WTC11 (cell line): ENCODE measurements at places on chromosomes 12 and 14. TPM values are rescaled to one million over a fixed set of nuclear protein-coding genes. Genes with fewer than 3 reads are reported as not detected.

GRCh38 chr12:105100998-105101397 is 6.5 kb upstream of the WASHC4 start:
- no peak overlapping the region for H3K4me3 ChIP-seq
- DNase-seq, result no peak
- H3K27ac ChIP-seq, result no peak overlapping the region
- peaks cover 2% of the 10 kb centered on the region; the same call in 1 of the 2 replicates for H3K27me3 ChIP-seq
- H3K4me1 ChIP-seq, result peaks cover 7% of the 10 kb centered on the region; the same call in 1 of the 2 replicates
- peaks cover 18% of the 10 kb centered on the region for H3K36me3 ChIP-seq

DNA sequence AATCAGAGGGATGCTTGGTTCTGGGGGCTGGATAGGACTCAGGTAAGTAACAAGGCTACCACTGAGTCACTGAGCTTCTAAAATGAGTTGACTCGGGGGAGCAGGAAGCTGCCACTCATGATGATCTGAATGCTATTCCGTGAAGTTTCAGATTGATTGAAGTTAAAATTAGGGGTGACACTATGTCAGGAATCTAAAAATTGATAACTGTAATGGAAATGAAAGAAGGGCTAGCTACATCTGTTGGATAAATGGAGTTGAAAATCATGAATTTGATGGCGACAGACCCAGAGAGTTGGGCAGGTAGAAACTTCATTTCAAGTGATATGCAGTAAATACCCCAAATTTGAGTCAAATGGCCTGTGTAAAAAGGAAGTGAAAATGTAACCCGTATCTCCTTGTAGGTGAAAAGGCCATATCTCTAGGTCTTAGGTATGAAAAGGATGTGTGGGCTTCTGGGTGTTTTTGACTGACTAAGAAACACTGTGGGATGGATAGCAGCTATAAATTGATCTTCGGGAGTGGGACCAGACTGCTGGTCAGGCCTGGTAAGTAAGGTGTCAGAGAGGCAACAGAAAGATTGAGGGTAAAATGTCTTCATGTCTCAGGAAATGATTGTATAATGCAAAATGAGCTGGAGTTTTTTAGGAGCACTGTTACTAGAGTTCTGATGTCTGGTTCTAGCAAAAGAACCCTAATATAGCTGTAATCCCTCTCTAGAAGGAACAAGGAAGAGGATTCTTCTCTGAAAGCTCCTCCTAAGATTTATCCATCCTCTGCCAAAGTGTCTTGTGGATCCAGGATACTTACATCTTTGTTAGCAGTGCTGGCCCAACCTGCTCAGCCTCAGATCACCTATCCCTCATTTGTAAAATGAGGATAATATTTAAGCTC is 57.3 kb downstream of the DAD1 start:
- no peak for DNase-seq
- H3K27ac ChIP-seq, result no peak overlapping the region
- H3K4me1 ChIP-seq, result no peaks in the 10 kb centered on the region
- no peak overlapping the region for H3K4me3 ChIP-seq

GRCh38 chr14:22379727-22380126 is 209.3 kb downstream of the DAD1 start:
- H3K36me3 ChIP-seq, result no peaks in the 10 kb centered on the region
- no peak overlapping the region for H3K4me3 ChIP-seq
- peaks cover 12% of the 10 kb centered on the region for H3K4me1 ChIP-seq
- no peak overlapping the region for H3K27ac ChIP-seq
- no peaks in the 10 kb centered on the region for H3K27me3 ChIP-seq

- no peak for DNase-seq
- H3K4me1 ChIP-seq, result peaks cover 42% of the 10 kb centered on the region
- no peaks in the 10 kb centered on the region for H3K27me3 ChIP-seq
- no peaks in the 10 kb centered on the region for H3K36me3 ChIP-seq
- H3K4me3 ChIP-seq, result no peak overlapping the region
These were observed 46.4 kb downstream of the KRT80 start for GRCh38 chr12:52145228-52146088.

- H3K27me3 ChIP-seq, result no peaks in the 10 kb centered on the region; the same call in 1 of the 2 replicates
- no peak overlapping the region for H3K27ac ChIP-seq
- no peak overlapping the region for H3K4me3 ChIP-seq
- no peaks in the 10 kb centered on the region for H3K36me3 ChIP-seq
These were observed 6.0 kb upstream of the PCNX1 start for GRCh38 chr14:70901269-70901668.

The SLC8A3 gene
- total RNA-seq, result 0.57 to 0.89 TPM (median 0.63 TPM) in 3 replicates

The NANOG gene
- 330 to 387 TPM (median 352 TPM) in 3 replicates for total RNA-seq

- no peaks in the 10 kb centered on the region for H3K27me3 ChIP-seq
- no peaks in the 10 kb centered on the region for H3K36me3 ChIP-seq
- H3K4me3 ChIP-seq, result no peak overlapping the region
- H3K4me1 ChIP-seq, result no peaks in the 10 kb centered on the region
These were observed 210.6 kb upstream of the ABCD2 start for GRCh38 chr12:39830171-39830570.

DNA sequence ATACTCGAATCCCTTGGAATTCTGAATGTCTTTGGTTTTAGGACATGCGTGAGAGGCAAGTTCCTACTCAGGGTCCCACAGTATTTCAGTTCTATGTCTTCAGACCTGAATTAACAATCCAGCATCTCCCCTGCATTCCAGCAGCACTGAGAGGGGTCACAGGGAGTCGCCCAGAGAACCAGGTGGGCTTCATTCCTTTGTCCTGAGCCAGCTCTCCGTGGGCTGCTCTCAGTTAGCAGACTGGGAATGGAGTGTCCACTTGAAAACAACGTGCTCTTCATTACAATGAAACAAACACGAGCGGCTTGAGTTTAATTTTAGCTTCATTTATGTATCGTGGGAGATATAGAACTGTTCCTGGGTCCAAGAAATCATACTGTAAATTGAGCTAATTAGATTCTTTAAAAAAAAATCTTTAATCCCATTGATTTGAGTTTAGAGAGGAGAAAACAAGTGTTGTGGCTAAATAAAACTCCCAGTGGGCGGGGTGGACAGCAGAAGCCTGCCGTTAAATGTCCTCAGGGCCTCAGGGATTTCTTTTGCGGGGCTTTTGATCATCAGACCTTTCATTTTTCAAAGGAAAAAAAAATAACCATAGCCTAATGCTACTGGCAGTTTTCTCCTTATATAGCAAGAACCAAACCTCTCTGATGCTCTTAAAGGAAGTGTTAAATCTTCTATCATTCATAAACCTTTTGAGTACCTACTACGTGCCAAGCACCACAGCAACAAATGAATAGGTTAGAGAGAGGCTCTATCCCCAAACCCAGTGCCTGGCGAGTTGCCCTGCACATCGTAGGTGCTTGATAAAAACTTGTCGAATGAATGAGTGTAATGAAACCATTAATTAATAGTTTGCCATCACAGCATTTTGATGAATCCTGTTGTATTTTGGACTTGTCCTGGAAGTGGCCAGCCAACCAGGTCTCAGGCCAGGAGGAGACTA is 140.4 kb downstream of the CHST11 start:
- no peaks in the 10 kb centered on the region for H3K36me3 ChIP-seq
- DNase-seq, result no peak
- H3K27ac ChIP-seq, result peak overlapping the region; percentile 71; the same call in 1 of the 2 replicates
- H3K27me3 ChIP-seq, result no peaks in the 10 kb centered on the region

- no peaks in the 10 kb centered on the region for H3K4me1 ChIP-seq
- peaks cover 3% of the 10 kb centered on the region; the same call in 1 of the 2 replicates for H3K27me3 ChIP-seq
- H3K27ac ChIP-seq, result no peak overlapping the region
- peaks cover 11% of the 10 kb centered on the region for H3K36me3 ChIP-seq
These were observed 24.4 kb downstream of the CYP46A1 start for GRCh38 chr14:99708449-99708848.

The LIN7A gene
- total RNA-seq, result 8.3 to 8.6 TPM (median 8.5 TPM) in 3 replicates

The PAPLN gene
- 9.3 to 16.3 TPM (median 14.8 TPM) in 3 replicates for total RNA-seq

The TMEM119 gene
- 0.16 to 0.25 TPM (median 0.20 TPM) in 3 replicates for total RNA-seq

The KLRC1 gene
- not detected in 3 replicates for total RNA-seq

DNA sequence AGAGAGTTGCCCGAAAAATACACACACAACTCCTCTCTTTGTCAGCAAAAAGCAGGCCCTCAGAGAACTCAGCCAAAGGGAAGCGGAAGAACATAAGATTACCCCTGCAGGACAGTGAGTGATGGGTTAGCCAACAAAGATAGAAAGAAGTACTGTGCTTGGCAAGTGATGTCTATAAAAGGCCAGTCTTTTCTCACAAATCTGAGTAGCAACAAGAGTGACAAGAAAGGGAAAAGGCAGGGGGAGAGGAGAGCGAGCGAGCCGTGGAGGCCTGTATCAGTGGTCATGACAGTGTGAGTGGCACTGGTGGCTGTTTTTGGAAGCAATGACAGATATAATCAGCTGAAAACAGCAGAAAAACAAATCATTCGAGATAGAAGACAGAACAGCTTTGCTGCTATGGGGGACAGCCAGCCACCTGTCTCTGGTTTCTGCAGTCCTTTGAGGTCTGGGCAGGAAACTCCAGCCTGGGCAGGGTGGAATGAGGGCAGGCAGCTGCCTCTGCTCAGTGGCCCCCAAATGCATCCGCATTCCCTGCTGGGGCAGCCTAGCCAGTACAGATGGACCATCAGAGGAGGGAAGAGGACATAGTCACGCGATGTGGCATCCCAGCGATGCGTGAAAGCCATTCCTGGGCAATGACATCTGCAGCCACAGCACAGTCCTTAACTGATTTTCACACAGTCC is 74.7 kb downstream of the TRIM9 start:
- H3K36me3 ChIP-seq, result peaks cover 12% of the 10 kb centered on the region
- 0 out of 2 replicates have a peak, but pooled peaks cover 6% of the 10 kb centered on the region for H3K4me1 ChIP-seq
- no peaks in the 10 kb centered on the region for H3K27me3 ChIP-seq

GRCh38 chr14:100110816-100111215 is 45.6 kb downstream of the EVL start:
- H3K36me3 ChIP-seq, result no peaks in the 10 kb centered on the region
- DNase-seq, result no peak
- H3K27ac ChIP-seq, result no peak overlapping the region
- H3K4me3 ChIP-seq, result no peak overlapping the region

The OAS3 gene
- 1.2 to 1.6 TPM (median 1.4 TPM) in 3 replicates for total RNA-seq

- H3K36me3 ChIP-seq, result peaks cover 8% of the 10 kb centered on the region
- no peak for DNase-seq
- H3K27ac ChIP-seq, result no peak overlapping the region
- peaks cover 16% of the 10 kb centered on the region for H3K4me1 ChIP-seq
- H3K4me3 ChIP-seq, result no peak overlapping the region
These were observed 30.8 kb downstream of the CACNA1C start for GRCh38 chr12:2083561-2083960.

- no peaks in the 10 kb centered on the region for H3K4me1 ChIP-seq
- no peaks in the 10 kb centered on the region for H3K27me3 ChIP-seq
- H3K27ac ChIP-seq, result no peak overlapping the region
- no peak overlapping the region for H3K4me3 ChIP-seq
These were observed 333.5 kb downstream of the NAV3 start for GRCh38 chr12:78164154-78164553.

GRCh38 chr14:104114421-104115130 is 23.8 kb upstream of the KIF26A start:
- no peak overlapping the region for H3K27ac ChIP-seq
- H3K4me1 ChIP-seq, result no peaks in the 10 kb centered on the region
- no peak overlapping the region for H3K4me3 ChIP-seq
- H3K36me3 ChIP-seq, result no peaks in the 10 kb centered on the region

The ANKS1B gene
- total RNA-seq, result 5.4 to 6.7 TPM (median 5.8 TPM) in 3 replicates

DNA sequence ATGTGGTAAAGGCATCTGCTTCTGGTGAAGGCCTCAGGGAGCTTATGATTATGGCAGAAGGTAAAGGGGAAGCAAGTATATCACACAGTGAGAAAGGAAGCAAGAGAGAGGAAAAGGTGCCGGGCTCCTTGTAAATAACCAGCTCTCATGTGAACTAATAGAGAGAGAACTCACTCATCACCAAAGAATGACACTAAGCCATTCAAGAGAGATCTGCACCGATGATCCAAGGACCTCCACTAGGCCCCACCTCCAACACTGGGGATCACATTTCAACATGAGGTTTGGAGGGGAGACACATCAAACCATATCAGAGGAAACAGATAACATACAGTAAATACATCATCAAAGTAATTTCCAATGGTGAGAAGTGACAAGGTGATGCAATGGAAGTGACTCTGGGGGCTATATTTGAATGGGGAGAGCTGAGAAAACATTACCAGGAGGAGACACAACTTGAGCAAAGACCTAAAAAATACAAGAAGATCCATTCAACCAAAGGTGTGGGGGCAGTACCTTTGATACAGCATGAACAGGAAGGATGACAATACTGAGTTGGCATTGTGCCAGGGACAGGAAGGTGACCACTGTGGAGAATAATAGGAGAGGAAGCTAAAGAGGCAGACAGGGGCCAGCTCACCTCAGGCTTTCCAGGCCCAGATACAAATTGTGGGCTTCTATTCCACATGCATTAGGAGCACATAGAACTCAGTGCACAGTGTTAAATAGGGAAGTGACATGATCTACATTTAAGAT is 134.4 kb upstream of the GRIP1 start:
- H3K4me1 ChIP-seq, result peaks cover 19% of the 10 kb centered on the region
- H3K36me3 ChIP-seq, result no peaks in the 10 kb centered on the region
- no peak for DNase-seq
- no peak overlapping the region for H3K4me3 ChIP-seq
- peaks cover 3% of the 10 kb centered on the region for H3K27me3 ChIP-seq

The ZFHX2 gene
- total RNA-seq, result 16.4 to 26.2 TPM (median 25.7 TPM) in 3 replicates

DNA sequence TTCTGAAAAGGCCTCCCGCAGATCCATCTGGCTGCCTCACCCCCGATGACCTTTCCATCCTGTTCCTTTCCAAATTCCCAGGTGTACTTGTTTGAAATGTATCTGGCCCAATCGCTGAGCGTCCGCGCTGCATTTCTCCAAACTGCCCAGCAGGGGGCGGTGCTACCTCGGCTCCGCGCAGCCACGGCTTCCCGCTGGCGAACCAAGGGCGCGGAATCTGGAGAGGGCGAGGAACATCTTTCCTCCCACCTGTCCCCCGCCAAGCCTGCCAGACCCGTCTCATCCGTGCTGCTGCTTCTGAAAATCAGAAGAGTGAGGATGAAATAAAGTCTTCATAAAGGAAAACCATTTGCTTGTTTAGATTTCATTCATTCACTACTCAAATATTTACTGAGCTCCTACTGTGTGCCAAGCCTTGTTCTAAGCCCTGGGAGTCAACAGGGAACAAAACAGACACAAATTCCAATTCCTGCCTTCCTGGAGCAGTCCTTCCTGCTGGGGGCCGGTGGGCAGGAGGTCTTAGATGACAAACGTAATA is 16.8 kb upstream of the MYL2 start:
- H3K27ac ChIP-seq, result peak overlapping the region; percentile 99
- peaks cover 16% of the 10 kb centered on the region for H3K36me3 ChIP-seq
- peaks cover 18% of the 10 kb centered on the region for H3K27me3 ChIP-seq
- H3K4me1 ChIP-seq, result peaks cover 62% of the 10 kb centered on the region

DNA sequence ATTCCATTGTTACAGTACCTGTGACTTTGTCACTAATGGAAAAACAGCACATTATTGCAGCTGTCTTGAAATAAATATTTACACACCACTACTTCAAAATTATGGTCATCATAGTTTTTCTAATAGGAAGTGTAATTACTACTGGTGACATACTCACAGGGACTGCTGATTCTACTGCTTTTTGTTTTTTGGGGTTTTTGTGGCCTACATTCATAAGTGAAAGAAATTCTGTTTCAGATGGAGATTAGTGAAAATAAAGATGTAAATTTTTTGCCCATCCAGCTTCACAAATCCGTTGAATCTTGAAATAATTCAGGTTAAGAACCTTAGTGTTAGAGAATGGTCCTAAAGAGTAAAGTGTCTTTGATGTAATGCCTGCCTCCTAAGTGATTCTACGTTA is 17.5 kb downstream of the KNTC1 start:
- H3K36me3 ChIP-seq, result peaks cover 46% of the 10 kb centered on the region
- DNase-seq, result no peak
- H3K27me3 ChIP-seq, result no peaks in the 10 kb centered on the region
- H3K27ac ChIP-seq, result no peak overlapping the region
- H3K4me3 ChIP-seq, result no peak overlapping the region

- H3K27me3 ChIP-seq, result no peaks in the 10 kb centered on the region
- H3K27ac ChIP-seq, result no peak overlapping the region
- no peaks in the 10 kb centered on the region for H3K4me1 ChIP-seq
- H3K36me3 ChIP-seq, result peaks cover 63% of the 10 kb centered on the region
These were observed 13.7 kb downstream of the DDX54 start for GRCh38 chr12:113171543-113171942.

The MYO1H gene
- total RNA-seq, result 0.44 to 0.60 TPM (median 0.50 TPM) in 3 replicates
